ENCODE measurements at places on chromosomes 1 and 21.

DNA sequence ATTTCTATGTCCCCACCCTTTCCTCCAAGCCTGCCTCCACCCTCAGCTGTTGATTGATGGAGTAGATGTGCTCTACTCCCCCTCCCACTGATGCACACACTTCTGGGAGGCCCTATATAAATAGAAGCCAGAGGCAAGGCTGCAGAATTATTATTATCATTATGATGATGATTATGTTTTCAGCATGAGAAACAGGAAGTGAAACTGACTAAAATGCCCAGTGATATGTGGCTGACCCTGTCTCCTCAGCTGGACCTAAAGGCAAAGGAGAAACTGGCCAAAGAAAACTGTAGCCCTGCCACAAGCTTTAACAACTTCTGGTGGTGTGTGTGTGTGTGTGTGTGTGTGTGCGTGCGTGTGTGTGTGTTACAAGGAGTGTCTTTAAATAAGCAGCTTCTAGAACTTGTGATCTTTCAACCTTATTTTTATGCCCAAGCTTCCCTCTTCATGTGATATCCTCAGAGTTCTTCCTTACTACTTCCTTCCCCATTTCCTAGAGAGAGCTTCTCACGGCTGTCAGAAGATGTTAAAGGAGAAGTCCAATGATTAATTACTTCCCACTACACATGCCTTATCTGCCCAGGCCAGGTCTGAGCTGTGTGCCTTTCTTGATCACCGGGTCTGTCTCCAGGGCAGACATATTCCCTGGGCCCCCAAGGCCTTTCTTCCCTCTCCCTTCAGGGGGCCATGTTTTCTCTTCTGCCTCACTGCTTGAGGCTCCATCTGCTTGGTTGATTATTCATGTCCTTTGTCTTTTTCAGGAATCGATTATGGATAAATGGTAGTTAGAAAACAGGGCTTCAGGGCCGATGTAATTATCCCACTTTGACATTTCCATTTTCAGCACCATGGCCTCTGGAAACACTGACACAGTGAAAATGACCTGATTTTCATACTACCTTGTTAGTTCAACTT is 11.6 kb upstream of the MAPKAPK2 start:
- DNase-seq: no peak

DNA sequence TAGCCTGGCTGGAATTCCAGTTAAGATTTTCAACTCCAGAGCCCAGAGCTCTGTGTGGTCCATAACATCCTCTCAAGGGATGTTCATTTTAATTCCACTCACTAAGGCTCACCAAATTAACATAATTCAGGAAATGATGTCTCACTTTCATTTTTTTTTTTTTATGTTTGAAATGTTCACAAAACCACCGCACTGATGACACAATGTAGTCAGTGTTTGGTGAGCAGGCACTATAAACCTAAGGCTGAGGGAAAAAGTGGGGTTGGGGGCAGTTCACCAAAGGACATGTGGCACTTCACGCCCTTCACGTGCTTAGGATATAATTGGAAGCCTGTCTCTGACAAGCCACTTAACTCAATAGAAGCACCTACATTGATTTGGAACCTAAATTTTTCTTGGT is 177.3 kb upstream of the CAMK1G start:
- no peak for DNase-seq

DNA sequence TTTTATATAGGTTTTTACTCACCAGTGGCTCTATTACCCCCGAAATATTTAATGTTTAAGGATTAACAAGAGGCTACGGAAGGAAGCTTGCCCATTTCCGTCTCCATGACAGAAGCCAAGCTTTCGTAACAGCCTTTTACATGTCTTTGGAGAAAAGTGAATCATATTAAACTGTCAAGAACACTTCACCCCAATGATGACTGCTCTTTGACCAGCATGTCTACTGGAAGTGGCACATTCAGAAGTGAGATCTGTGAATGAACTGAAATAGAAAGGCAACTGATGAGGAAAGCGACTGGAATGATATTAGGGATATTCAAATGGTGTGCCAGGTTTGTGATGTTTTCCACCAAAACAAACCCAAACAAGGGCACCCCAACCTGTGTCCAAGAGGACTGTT is 8.5 kb upstream of the PRDM15 start:
- no peak for DNase-seq

DNA sequence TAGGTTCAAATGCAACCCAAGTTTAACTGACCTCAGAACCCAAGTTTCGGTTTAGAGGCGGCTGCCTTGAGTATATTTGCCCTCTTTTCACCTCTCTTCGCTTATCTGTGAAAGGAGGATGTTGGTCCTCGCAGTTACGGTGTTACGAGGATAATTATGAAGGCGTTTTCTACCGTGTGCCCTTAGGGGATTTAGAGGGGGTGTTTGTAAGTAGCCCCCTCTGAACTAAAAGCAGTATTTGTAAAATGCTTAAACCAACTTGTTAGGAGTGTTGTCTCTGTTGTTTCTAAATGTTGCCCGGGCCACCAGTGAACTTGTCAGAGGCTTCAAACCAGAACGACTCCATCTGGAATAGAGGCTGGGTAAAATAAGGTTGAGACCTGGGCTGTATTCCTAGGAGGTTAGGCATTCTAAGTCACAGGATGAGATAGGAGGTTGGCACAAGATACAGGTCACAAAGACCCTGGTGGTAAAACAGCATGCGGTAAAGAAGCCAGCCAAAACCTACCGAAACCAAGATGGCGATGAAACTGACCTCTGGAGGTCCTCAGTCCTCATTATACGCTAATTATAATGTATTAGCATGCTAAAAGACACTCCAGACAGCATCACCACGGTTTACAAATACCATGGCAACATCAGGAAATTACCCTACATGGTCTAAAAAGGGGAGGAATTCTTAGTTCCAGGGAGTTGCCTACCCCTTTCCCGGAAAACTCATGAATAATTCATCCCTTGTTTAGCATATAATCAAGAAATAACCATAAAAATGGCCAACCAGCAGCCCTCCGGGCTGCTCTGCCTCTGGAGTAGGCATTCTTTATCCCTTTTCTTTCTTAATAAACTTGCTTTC is 1.0 kb upstream of the PSRC1 start:
- DNase-seq: no peak

DNA sequence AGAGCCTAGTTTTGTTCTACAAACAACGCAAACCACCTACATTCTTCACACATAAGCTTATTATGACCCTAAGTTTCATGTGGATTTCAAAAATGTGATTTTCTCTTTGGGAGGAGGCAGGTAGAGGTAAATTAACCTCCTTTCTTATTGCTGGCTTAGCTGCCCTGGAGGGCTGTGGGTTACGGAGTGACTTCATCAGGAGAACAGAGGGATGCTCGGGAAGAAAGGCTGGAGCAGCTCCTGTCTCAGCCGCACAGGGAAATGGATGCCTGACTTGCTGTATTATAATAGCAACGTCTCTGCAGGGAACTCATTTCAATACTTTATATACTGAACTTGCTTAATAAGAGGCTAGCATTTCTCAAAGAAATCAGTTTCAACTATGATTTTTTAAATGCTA is 14.1 kb upstream of the CREG1 start:
- DNase-seq: no peak

- no peak for DNase-seq
These were observed 366.5 kb downstream of the SIPA1L2 start for GRCh38 chr1:232263452-232263851.

- no peak for DNase-seq
These were observed 440 bp downstream of the TNFRSF25 start for GRCh38 chr1:6465461-6466005.

DNA sequence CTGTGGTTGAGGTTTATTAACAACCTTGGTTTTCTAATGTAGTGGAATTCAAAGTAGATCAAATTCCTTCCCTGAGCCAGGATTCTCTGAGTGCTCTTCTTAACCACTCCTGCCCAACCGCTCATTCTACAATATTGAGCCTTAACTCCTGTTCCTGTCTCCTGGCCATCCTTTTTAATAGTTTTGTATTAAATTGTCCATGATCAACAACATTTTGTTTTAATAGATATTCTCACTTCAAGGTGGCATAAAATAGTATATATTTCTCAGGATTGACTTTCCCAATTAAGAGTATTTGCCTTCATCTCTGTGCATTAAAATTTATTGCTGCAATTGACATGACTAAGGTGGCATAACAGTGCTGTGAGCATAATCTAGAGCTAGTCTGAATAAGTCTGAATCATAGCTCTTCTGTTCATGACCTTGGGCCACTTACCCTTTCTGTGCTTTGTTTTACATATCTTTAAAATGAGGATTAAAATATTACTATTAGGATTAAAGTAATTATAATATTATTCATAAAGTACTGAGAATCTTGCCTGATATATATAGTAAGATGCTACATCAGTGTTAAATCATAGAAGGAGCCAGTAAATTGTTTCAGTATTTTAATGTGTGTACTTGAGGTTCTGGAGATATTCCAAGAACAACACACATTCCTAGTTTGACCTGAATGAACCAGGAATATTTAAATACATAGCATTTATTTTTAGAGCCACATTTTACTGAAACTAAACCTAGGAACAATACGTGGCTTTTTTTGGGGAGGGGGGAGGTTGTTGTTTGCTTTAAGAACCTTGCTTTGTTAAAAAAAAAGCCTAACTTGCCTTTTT is 76.4 kb downstream of the ADGRL2 start:
- no peak for DNase-seq

DNA sequence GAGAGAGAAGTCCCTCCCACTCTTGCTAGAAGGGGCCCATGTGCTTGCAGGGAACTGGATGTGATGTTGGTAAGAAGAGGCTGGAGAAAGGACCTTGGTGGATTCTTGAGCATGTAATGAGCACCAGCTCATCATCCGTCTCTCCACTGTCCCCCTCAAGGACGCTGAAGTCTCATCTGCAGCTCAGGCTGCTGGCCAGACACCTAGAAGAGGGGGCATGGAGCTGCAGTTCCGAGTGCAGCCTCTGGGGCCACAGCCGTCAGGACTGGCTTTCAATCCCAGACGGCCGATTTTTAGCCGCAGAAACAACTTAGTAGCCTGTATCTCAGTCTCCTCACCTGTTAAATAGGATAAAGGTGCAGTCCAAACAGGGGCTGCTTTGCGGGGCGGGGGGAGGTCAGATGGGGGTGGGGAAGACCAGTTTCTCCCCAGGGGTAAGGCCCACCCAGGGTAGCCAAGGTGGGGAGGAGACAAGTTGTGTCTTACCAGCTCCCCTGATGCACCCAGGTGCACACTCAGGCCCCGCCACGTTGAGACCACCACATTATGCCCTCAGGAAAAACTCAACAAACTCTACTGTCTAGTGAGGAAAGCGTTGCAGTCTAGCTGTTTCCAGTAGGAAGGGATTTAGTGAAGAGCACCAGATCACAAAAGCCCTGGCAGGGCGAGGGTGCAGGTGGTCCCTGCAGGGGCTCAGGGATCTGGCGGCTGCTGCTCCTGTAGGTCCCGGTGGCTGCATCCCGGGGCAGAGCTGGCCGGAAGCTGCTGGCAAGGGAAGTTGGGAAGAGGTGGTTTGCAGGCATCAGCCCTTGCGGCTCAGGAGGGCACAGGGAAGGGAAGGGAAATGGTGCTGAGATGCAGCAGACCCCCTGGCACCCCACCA is 29.5 kb downstream of the LDLRAP1 start:
- no peak for DNase-seq

- no peak for DNase-seq
These were observed 35.1 kb upstream of the ADORA3 start for GRCh38 chr1:111538343-111539025.

- DNase-seq: no peak
These were observed 25.6 kb downstream of the SAMSN1 start for GRCh38 chr21:14520535-14520934.

GRCh38 chr1:201761178-201761577 is 67.8 kb upstream of the IPO9 start:
- DNase-seq: no peak

DNA sequence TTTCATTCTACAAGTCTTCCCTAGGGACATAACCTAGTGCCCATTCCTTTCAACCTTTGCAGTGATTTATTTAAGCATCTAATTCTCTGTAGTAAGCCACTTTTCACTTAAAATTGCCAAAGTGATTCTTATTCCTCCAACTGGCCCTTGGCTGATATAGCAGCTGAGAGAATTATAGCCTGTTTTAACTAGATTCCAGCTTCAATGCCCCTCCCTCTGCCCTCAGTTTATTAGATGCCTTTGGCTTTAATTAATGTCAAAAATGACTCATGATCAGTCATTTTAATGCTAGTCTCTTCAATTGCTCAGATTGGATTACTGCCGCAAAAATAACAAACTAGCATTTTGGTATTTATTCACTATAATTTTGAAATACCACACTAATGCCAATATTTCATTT is 145.4 kb upstream of the KCTD3 start:
- no peak for DNase-seq

- DNase-seq: no peak
These were observed 119.6 kb upstream of the ADGRL2 start for GRCh38 chr1:81681114-81681513.

GRCh38 chr1:248804771-248805681 is 20.7 kb downstream of the SH3BP5L start:
- DNase-seq: no peak

- DNase-seq: no peak
These were observed 47.8 kb downstream of the ITPKB start for GRCh38 chr1:226691247-226691646.

- DNase-seq: no peak
These were observed 361.9 kb downstream of the HLX start for GRCh38 chr1:221241157-221241556.

- DNase-seq: no peak
These were observed 81.2 kb downstream of the GALNT2 start for GRCh38 chr1:230148126-230148652.

GRCh38 chr1:85654066-85654782 is 54.0 kb downstream of the ZNHIT6 start:
- DNase-seq: no peak

GRCh38 chr1:177476676-177477075 is 305.9 kb downstream of the BRINP2 start:
- no peak for DNase-seq

GRCh38 chr1:64167176-64167575 is 36.2 kb upstream of the UBE2U start:
- no peak for DNase-seq

GRCh38 chr1:64962441-64962840 is 3.9 kb downstream of the JAK1 start:
- no peak for DNase-seq

GRCh38 chr1:18891426-18891780 is 11.0 kb downstream of the ALDH4A1 start:
- no peak for DNase-seq

GRCh38 chr1:201741763-201742342 is 87.1 kb upstream of the IPO9 start:
- no peak for DNase-seq

GRCh38 chr1:85460555-85461088 is 4.3 kb downstream of the DDAH1 start:
- no peak for DNase-seq

DNA sequence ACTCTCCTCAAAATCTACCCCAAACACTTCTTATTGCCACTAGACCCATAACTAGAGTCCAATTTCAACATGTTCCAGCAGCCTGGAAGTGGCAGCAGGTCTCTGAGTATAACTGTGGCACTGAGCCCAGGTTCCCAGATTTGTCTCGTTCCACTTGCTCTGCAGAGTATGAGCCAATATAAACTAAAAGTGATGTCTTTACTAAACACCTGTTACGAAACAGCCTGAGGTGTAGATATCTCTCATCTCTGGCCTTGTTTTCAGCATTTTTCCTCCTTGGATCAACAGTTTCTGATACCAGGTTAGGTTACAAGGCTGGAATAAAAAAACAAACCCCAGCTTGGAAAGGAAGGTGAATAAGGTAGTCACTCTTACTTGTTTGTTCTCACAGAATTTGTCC is 25.2 kb upstream of the PRDX6 start:
- DNase-seq: no peak

- DNase-seq: no peak
These were observed 732 bp downstream of the ABCG1 start for GRCh38 chr21:42219606-42220137.

- no peak for DNase-seq
These were observed 22.9 kb downstream of the SPEN start for GRCh38 chr1:15870421-15870820.

Measured in esophagus squamous epithelium (tissue), 5 donors.